ENCODE measurements at places on chromosomes 2 and 18. TPM values are rescaled to one million over a fixed set of nuclear protein-coding genes. Genes with fewer than 3 reads are reported as not detected.

The LBX2 gene
- total RNA-seq: not detected

The ELOA2 gene
- not detected for total RNA-seq

The ZNF532 gene
- total RNA-seq: 259 TPM

The ACMSD gene
- not detected for total RNA-seq

The UCN gene
- 4.7 TPM for total RNA-seq

The CD8B gene
- total RNA-seq: 0.71 TPM

The ILKAP gene
- 38.9 TPM for total RNA-seq

The MAL gene
- 4.9 TPM for total RNA-seq

The SMYD1 gene
- 47.8 TPM for total RNA-seq

The MC5R gene
- total RNA-seq: 0.33 TPM

The CROCC2 gene
- total RNA-seq: 0.16 TPM

The IL1RN gene
- total RNA-seq: 10.3 TPM

The C1QL2 gene
- total RNA-seq: 4.1 TPM

The DSEL gene
- 32.9 TPM for total RNA-seq

The ARHGEF4 gene
- 57.8 TPM for total RNA-seq

The TMEFF2 gene
- total RNA-seq: 12.6 TPM

The COL6A3 gene
- 291 TPM for total RNA-seq

The CDCA7 gene
- 10.7 TPM for total RNA-seq

The RAB17 gene
- total RNA-seq: 0.99 TPM

The SCN3A gene
- total RNA-seq: 40.8 TPM

The DYSF gene
- total RNA-seq: 16.5 TPM

The DPP10 gene
- total RNA-seq: 22.3 TPM

The ARL6IP6 gene
- total RNA-seq: 34.4 TPM

The ARHGAP25 gene
- total RNA-seq: 4.3 TPM

The PROKR1 gene
- 3.1 TPM for total RNA-seq

The LDAH gene
- total RNA-seq: 45.2 TPM

The IL36RN gene
- 0.22 TPM for total RNA-seq

The NEB gene
- 208 TPM for total RNA-seq

The MDH1B gene
- 3.5 TPM for total RNA-seq

The TEKT4 gene
- total RNA-seq: 0.22 TPM

The FHOD3 gene
- total RNA-seq: 49.9 TPM
